ENCODE measurements at places on chromosomes 4 and X.

DNA sequence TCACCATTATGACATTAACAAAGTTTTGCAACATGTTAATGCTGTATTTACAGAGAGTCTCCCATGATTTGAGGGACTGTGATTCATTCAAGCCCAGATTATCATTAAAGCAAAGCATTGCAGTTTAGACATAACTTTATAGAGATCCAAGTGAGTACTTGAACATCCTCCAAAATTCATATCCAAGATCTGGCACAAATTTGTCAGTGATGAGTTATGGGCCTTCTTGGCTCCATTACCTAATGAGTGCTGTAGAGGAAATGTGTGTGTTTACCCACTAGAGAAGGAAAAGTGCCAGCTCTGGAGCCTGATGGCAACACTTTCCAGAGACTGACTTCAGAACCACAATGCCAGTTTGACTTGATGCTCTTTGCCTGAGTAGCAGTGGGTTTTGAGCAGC, 432.3 kb downstream of the GALNTL6 start:
- no peak for DNase-seq

DNA sequence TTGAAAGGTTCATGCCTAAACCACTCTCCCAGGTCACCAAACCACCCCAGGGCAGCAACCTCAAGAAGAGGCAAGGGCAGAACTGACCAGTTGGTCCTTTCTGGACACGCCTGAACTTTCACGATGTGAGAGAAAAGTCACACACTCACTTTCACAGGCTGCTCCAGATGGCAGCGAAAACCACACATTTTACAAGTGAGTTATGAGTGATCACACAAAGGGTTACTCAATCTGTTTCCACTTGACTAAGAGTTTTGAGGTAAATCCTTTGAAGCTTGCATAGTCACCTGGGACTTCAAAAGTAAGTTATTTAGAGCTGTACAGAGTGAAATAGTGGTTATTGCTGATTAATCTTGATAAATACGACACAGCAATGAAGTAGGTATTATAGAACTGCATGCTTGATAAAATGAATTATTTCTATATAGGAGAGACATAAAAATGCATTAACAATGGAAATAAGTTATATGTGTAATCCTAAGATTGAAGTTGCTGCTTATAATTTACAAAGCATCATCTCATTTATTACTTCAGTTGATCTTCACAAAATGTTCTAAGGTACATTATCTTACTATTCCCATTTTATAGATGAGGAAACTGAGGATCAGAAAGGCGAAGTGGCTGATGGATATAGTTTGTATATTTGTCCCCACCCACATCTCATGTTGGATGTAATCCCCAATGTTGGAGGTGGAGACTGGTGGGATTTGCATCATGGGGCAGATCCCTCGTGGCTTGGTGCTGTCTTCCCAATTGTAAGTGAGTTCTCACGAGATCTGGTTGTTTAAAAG, 103.0 kb upstream of the KLF3 start:
- no peak for DNase-seq

- no peak for DNase-seq
These were observed 6.8 kb downstream of the MSX1 start for GRCh38 chr4:4866124-4866865.

GRCh38 chr4:11878241-11878640, 449.5 kb upstream of the HS3ST1 start:
- DNase-seq = no peak

- DNase-seq = no peak
These were observed 154.4 kb upstream of the TLL1 start for GRCh38 chr4:165718660-165719059.
